Neural progenitor cell (in vitro differentiated cells): ENCODE measurements at places on chromosomes 3 and 15. TPM values are rescaled to one million over a fixed set of nuclear protein-coding genes. Genes with fewer than 3 reads are reported as not detected.
A peak's percentile ranks its signal among the peaks of the same experiment; 100 is the strongest.

Gene CCDC39
- 0.24 and 3.3 TPM in 2 replicates for total RNA-seq

DNA sequence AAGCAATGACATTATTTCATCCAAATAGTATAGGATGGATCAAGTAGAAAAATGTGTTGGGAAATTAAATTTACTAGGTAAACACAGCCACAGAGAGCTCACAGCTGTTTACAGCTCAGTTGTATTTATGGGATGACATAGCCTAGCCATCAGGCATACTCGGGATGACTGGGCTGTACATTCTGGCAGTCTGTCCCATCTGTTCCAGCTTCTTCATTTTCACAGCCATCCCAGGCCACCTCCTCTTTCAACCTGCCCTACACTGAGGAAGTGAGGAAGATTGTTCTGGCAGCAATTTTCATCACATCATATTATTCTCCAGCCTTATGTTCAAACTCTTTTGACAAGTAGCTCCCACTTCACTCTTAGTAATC lies 98.4 kb upstream of the PFN2 start:
- H3K4me1 ChIP-seq = peaks cover 8% of the 10 kb centered on the region
- H3K27me3 ChIP-seq = no peaks in the 10 kb centered on the region
- H3K4me3 ChIP-seq = no peak overlapping the region
- DNase-seq = no peak
- H3K36me3 ChIP-seq = no peaks in the 10 kb centered on the region

Gene ADAMTS17
- total RNA-seq = 1.1 and 1.5 TPM in 2 replicates

GRCh38 chr3:77513542-77513941 lies 473.6 kb downstream of the ROBO2 start:
- H3K36me3 ChIP-seq = no peaks in the 10 kb centered on the region
- DNase-seq = no peak
- H3K27ac ChIP-seq = no peak overlapping the region
- H3K4me3 ChIP-seq = no peak overlapping the region
- no peaks in the 10 kb centered on the region for H3K27me3 ChIP-seq

- H3K4me1 ChIP-seq = peaks cover 19% of the 10 kb centered on the region
- no peak overlapping the region for H3K27ac ChIP-seq
- H3K36me3 ChIP-seq = no peaks in the 10 kb centered on the region
These were observed 170.2 kb upstream of the PRICKLE2 start for GRCh38 chr3:64395490-64395889.

GRCh38 chr3:16658004-16658924 lies 53.0 kb upstream of the DAZL start:
- peak overlapping the region; percentile 94 for H3K27ac ChIP-seq
- peak overlapping the region; percentile 2 for H3K4me3 ChIP-seq
- peaks cover 7% of the 10 kb centered on the region for H3K36me3 ChIP-seq

Gene GOLGA8Q
- total RNA-seq = not detected in 2 replicates

DNA sequence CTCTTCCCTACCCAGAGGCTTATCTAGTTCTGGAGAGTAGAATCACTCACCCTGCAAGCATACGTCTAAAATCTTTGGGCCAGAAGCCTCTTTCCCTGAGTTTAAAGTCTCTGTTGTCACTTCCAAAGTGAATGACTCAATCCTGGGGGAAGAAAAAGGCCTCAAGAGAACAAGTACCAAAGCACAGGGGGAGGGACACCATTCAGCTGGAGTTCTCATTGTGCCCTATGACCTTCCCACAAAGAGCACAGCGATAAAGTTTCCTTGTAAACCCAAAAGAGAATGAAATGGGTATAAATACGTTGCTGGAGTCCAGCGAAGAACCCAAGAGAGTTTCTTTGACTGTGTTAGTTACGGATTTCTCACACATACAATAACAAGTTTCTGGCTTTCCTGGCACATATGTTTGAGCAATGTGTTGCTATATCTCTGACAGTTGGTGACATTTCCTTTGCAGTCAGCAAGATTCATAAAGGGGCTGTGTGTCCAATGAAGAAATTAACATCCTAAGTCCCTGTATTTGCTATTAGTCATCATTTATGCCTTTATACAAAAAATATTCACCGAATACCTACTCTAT lies 107.3 kb upstream of the PTPRG start:
- H3K4me1 ChIP-seq = peaks cover 18% of the 10 kb centered on the region
- no peaks in the 10 kb centered on the region for H3K27me3 ChIP-seq
- no peaks in the 10 kb centered on the region for H3K36me3 ChIP-seq
- H3K27ac ChIP-seq = peak overlapping the region; percentile 15
- peak; percentile 87 for DNase-seq

DNA sequence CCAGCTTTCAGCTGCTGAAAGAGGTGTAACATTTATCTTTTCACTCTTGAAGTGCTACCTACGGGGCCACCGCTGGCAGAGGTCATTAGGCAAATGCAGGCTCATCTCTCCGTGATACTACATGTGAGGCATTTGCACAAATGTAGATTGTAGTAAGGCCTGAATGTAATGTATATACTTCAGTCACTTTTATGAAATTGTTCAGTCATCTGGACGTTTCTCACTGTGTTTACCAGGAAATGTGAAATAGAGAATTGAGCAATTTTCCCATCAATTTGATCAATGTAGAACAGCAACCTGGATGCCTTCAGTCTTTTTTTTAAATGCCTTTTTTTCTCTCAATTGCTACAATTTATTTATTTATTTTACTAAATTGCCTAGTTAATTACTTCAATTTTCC lies 368.3 kb upstream of the AZI2 start:
- DNase-seq = no peak
- H3K4me1 ChIP-seq = no peaks in the 10 kb centered on the region
- no peaks in the 10 kb centered on the region for H3K36me3 ChIP-seq
- H3K27me3 ChIP-seq = no peaks in the 10 kb centered on the region

DNA sequence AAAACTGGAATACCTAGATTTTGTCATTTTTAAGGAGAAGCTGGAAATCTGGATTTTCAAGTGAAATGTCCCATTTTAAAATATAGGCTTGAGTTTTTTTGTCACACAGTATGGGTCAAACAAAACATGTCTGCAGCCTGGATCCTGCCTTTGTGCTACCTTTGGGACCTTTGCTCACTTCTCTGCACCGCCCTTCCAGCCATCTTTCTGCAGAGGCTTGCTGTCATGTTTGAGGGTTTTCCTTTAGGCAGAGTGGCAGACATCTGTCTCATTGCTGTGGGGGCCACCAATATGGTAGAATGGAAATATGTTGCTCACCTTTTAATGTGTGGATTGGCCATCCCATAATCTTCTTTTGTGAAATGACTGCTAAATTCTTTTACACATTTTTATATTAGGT lies 136.3 kb downstream of the EEFSEC start:
- no peaks in the 10 kb centered on the region for H3K36me3 ChIP-seq
- H3K27me3 ChIP-seq = no peaks in the 10 kb centered on the region
- H3K4me3 ChIP-seq = no peak overlapping the region
- no peak for DNase-seq
- no peak overlapping the region for H3K27ac ChIP-seq

Gene GATM
- 21.3 and 21.4 TPM in 2 replicates for total RNA-seq
